Stimulated activated CD4-positive, alpha-beta T cell treated with anti-CD3 and anti-CD28 coated beads, Interleukin-12 subunit alpha, Interleukin-12 subunit beta, amount 100 ng/mL, for 4 hours (primary cell): ENCODE measurements at places on chromosomes 16 and 17.

DNA sequence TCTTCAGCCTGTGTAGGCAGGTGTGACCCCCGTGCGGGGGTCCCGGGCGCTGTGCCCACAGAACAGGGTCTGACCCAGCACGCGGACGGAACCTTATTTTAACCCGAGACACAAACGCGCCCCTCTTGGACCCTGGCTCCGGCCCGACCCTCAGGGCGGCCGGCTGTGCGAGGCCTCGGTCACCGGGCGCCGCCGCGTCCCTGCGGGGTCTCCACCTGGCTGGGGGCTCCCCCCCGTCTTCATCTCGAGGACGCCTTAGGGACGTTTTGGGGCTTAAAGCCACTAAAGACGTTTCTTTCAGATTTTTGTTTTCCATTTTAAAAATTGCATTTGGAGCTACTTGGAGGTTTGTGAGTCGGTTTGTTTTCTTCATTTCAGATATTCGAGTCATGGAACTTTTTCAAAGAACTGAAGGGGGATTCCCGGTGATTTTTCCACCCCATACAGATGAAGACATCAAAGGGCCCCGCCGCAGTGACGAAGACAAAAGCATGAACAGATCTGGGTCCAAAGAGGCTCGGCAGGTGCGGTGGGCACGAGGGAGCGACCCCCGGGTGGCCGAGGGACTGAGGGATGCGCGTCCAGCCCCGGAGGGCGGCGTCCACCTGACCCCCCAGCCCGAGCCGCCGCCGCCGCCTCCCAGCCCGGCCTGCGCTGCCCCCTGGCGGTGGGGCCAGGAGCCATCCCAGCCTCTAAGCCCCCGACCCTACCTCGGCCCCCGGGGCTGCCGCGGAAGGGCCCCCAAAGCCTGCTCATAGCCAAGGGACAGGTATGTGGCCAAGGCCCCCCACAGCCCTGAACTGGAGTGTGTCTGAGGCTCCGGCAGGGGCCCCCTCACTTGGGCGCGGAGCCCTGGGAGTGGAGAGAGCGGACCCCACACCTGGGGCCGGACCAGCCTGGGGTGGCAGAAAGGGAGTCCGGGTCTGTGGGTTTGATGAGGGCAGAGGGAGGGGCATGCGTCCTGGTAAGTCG lies 3.8 kb upstream of the CD7 start:
- peak; percentile 77 for DNase-seq

DNA sequence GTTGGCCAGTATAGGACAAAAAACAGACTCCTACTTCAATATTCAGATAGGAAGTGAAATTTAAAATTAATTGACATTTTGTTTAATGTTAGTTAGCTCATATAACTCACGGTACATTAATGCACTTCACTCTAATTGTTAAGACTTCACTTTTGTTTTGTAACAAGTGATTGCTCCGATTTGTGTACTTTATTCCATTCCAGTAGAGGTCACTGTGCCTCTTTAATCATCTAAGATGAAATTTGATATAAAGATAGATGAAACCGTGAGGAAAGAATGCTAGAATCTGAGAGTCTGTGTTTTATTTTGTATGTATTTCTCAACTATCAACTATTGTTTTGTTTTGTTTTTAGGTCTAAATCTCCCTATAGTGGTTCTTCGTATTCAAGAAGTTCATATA lies 29.0 kb downstream of the RBBP6 start:
- no peak for DNase-seq

- no peak for DNase-seq
These were observed 23.5 kb upstream of the SPPL2C start for GRCh38 chr17:45821147-45821546.

DNA sequence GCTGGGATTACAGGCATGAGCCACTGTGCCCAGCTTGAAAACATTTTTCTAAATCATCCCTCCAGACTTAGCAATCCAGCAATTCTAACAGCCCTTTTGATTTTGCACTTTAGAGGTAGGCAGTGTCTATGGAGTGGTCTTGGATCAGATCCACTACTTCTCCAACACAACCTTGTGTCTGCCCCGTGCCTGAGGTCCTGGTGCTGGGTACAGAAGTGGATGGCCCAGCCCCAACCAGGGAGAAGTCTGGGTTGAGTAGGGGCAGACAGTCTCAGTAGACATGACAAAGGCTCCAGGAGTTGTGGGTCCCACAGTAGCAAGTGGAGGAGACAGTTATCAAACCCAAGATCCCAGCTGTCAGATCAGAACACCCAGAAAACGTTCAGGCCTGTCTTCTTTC lies 71.9 kb upstream of the CACNG5 start:
- no peak for DNase-seq

GRCh38 chr17:71713846-71714245 lies 407.0 kb upstream of the SOX9 start:
- no peak for DNase-seq

DNA sequence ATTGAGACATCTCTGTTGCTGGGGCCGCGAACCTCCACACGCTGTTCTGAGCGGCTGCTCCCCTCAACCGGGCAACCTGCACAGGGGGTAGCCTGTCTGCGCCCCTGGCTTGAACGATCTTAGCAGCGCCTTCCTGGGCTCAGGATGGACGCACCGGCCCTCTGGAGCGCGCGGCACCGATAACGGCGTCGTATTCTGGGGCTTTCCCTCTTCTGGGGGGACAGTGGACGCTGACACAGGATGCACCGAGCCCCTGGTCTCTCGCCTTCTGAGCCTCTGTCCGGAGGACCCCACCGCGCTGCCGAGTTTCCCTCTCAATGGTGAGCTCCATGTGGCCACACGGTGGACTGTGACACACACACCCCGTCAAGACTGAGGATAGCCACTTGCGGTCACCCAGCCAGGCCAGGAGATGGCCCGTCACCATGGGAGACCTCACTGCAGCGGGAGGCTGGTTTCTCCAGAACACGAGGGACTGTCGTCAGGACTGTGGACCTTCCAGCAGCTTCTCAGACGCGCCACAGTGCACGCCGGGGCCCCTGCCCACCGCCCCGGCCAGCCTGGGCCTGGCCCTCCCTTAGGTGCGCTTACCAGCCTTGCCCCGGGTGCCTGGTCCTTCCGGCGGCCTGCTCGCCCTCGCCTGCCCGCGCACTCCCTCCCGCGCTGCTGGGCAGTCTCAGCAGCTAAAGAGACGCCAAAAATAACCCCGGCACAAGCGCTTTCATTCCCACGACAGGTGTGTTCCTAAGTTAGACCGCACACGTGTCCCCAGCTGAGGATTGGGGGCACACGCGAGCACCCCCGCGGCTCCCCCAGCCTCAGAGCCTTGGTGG lies 30.0 kb upstream of the PABPN1L start:
- no peak for DNase-seq

DNA sequence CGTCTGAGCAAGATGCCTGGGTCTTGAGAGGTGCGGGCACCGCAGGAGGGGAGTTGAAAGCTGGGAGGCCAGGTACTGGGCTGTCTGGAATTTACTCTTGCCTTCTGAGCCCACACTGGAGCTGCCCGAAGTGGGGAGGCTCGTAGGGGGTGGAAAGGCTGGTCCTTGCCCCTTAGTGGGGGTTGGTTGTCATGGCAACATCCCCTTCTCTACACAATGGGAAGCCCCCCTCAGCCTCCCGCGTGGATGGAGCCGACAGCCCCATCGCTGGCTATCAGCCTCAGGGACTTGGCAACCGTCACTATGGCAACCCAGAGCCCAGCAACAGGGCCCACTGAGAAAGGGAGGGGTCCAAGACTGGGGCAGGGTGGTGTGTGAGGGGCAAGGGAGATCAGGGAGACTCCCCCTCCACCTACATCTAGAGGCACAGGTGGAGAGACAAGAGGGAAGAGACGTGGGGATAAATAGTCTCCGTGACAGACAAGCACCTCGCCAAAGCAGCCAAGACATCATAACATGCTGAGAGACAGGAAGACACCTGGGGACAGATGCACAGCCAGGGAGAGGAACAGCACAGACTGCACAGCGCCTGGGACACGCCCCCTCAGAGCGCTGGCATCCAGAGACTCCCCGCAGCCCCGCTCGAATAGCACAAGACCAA lies 5.3 kb upstream of the DNAH2 start:
- no peak for DNase-seq
